ENCODE measurements at places on chromosomes 2 and 18.

- no peak for DNase-seq
Measured at GRCh38 chr2:147181351-147182029, 663.3 kb upstream of the ACVR2A start.

GRCh38 chr2:167480232-167480985 is 592.1 kb downstream of the XIRP2 start:
- DNase-seq, result no peak

GRCh38 chr2:41720331-41721251 is 327.2 kb upstream of the PKDCC start:
- DNase-seq, result no peak

DNA sequence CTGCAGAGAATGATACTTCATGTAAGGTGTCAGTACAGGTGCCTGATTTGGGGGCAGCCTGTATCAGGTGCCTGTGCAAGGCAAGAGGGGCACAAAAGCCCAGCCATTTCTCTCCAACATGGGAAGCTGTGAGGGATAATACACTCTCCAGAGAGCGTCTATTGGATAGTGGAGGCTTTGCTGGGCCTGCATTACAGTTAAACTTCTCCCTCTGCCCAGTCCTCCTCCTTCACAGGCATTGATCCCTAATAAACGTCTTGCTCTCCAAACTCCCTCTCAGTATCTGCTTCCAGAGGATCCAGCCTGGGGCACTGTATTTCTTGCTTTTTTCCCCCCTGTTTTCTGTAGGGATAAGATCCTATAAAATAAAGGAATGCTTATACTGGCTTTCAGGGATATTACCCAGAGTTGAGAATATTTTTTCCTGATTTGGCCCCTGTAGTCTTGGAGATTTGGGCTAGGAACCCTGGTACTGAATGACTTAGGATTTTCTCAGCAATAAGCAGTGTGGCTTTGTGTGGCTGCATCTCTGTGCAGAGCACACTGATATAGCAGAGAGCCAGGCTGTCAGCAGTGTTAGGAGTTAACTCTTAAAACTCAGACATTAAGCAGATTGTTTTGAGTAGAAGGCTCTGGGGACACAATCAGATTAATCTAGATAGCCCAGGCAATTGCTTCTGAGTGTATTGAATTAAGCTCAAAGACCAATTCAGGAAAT is 330.6 kb downstream of the CYRIA start:
- no peak for DNase-seq

DNA sequence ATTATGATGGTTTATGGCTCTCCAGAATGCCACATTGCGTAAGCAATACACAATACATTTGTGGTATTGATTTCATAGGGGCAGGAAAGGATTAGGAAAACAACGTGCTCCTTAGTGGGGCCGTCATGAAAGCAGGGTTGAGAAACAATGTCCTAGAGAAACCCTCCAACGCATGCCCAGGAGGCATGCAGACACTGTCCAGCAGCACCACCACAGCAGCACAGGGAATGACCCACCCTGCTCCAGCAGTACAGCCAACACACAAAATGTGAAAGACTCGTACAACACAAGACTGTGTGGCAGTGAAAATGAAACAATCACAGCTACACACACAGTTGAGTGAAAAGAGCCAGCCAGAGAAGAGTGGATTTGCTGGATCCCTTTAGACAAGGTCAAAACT is 66.3 kb downstream of the FAM168B start:
- DNase-seq, result no peak

DNA sequence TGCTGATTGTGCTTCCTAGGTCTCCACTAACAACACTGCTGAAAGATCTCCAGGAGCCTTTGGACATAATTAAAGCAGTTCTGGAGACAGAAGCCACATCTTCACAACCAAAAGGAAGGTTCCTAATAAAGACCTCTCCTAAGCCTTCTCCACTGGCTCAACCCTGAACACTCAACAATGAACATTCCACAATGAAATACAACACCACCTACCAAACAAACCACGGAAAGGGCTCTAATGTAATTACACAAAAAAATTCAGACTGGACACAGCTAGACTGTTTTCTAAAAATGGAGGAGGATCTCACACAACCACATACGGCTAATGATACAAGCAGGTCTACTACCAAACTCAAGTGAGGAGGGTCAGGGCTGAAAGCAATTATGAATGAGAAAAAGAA is 43.6 kb downstream of the NOL10 start:
- DNase-seq, result no peak

DNA sequence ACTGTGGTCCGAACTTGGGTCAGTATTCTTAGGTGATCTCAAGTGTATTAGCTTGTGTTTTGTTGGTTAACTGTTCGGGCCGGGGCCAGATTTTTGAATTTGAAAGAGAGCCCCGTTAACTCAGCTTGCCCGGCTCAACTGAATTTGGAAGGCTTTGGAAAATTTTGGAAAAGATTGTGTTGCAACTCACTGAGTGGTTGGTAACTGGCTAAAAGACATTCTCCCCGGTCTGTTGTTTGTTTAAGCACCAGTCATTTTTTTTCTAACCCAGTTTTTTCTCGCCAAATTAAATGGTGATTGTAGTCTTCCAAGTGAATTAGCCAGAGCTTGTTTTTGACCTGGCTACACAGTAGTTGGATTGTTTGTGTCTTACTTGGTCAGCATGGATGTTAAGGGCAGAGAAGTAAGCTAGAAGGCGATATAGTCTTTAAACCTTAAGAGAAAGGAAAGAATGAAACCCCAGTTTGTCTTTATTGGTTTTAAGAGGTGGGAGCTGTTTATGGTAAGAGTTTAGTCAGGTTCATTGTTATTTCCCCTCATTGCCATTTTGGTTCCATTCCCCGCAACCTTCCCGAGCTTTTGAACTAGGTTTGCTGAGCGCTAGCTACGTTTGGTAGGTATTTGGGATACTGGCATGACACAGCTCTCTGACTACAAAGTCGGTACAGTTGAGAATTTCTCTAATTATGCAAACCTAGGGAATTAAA is 2.4 kb downstream of the MAP4K4 start:
- no peak for DNase-seq

DNA sequence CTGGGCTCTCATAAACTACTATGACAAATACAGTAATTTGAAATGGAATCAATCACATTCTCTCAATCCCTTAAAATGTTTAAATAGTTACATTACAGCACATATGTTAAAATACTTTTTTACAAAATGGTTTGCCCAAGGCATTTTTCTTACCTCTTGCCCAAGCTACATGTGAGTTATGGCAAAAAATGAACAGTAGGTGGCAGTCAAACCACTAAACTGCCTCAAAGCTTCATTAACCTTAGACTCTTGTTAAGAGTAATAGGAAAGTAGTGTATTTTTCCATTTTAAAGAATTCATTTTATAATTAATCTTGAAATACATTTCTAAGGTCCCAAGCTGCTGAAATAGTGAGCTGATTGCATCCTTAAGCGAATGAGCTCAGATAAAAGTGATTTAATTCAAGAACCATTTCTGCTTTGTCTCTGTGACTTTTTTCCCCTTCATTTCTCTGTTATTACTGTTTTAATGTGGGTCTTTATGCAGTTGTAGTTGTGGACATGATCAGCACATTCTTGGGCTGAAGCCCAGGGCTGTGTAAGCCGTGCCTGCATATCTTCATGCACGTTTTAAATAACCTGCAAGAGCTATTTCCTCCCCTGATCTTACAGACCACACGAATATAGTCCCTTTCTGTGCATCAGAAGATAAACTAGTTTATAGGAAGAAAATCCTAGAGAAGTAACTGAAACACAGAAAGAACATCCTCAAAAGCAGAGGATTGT is 311.8 kb downstream of the LNPK start:
- peak; percentile 18 for DNase-seq

DNA sequence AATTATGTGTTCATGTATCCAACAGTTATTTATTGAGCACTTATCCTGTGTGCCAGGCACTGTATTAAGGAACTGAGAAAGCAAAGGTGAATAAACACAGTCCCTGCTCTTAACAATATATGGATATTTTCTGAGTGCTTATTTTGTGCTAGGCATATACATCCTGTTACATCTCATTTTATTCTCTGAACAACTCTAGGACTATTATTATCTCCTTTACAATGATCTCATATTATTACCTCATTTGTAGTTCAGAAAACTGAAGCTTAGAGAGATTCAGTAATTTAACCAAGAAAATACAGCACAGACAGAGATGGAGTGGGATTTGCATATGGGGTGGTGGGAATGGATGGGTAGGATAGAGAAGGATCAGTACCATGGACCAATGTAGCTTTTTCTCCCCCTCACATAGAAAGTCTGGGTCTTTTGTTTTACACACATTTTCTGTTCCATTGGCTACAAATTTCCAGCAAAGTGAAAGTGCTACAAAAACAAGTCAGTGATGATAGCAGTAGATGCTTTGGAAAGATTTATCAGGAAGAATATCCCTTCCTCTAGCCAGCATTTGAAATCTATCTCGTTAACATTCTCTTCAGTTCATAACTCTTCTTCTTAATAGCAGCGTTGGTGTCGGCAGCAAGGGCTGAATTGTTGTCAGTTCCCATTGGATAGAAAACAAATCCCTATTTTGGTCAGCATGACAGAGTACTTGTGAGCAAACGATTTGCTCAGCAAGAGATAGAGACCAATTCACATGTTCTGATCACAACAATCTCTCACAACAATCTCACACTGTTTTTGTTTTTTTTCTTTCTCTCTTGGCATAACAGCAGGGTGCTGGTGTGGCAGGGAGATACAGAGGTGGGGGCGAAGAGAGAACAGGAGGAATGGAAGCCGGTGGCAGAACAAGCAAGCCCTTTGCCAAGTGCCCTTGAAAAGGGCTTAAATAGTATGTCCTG is 102.2 kb upstream of the KCTD1 start:
- DNase-seq, result no peak

- DNase-seq, result no peak
Measured at GRCh38 chr2:47534179-47534919, 131.4 kb downstream of the MSH2 start.

DNA sequence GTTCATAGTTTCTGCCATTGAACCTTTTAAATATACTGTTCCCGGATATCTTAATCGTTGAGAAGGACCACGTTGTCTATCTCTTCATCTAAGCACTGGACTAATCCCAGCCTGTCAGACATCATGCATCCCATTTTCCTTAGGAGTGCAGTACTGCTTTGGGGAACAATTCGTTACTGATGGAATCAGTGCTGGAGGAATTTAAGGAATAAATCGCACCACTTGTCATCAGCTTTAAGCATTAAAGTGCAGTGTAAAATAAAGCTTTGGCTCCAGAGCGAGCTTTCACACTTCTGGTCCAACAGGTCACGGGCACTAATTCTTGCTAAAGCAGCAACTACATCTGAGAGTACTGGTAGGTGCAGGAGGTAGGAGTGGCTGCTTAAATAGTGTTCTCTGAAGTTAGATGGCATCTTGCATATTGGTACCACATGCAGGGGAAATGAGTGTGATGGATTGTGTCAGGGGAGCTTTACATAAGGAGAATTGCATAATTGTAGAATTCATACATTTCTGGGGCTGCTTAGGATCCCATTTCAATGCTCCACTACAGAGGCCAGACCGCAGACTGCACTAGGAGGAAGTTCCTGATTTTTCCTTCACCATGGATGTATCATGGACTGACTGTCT is 105.7 kb upstream of the RASGRP3 start:
- no peak for DNase-seq

DNA sequence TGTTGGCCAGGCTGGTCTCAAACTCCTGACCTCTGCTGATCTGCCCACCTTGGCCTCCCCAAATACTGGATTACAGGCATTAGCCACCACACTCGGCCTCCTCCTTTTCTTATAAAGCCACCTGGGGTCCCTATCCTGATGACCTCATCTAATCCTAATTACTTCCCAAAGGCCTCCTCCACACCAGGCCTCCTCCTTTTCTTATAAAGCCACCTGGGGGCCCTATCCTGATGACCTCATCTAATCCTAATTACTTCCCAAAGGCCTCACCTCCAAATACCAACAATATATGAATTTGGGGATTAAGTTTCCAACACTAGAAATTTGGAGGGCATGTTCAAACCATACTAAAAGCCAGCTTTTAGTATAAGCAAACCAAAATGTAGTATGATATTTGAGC is 9.7 kb upstream of the RMC1 start:
- no peak for DNase-seq

DNA sequence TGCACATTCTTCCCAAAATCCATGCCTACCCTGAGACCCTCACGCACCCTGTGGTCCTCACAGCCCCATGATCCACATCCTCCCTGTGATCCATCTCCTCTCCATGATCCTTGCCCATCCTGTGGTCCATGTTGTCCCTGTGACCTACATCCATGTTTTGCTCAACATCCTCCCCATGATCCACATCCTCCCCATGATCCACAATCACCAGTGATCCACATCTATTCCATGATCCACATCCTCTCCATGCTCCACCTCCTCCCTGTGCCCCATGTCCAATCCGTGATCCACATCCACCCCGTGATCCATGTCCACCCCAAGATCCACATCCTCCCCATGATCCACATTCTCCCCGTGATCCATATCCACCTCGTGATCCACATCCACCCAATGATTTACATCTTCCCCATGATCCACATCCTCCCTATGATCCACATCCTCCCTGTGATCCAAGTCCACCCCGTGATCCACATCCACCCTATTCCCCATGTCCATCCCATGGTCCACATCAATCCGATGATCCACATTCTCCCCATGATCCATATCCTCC is 281.2 kb downstream of the MYCN start:
- DNase-seq, result no peak

- DNase-seq, result no peak
Measured at GRCh38 chr2:39805936-39806608, 27.0 kb upstream of the THUMPD2 start.

DNA sequence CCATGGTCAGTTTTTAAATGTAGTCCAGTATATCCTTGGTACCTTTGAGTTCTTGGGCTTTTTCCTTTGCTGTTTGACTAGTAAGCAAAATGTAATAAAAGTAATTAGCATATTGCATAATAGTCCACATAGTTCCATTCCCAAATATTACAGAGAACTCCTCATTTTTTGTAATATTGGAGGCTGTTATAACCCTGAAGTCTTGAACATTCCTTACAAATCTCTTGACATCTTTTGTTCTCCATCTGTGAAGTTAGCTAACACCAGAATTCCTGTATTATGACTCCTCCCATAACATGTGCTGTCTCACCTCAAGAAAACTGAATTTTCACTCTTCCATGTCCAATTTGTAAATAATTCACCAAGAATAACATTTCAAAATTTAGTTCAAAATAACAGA is 17.1 kb downstream of the CREB1 start:
- no peak for DNase-seq

GRCh38 chr2:117828870-117829269 is 14.4 kb downstream of the DDX18 start:
- DNase-seq, result no peak

GRCh38 chr2:23134726-23135125 is 250.3 kb upstream of the KLHL29 start:
- no peak for DNase-seq

GRCh38 chr2:2827046-2827636 is 496.1 kb upstream of the MYT1L start:
- DNase-seq, result no peak

- DNase-seq, result no peak
Measured at GRCh38 chr18:50649821-50650220, 89.9 kb downstream of the MAPK4 start.

- no peak for DNase-seq
Measured at GRCh38 chr18:48404716-48405507, 4.3 kb downstream of the ZBTB7C start.

GRCh38 chr2:224334726-224335125 is 67.2 kb downstream of the FAM124B start:
- no peak for DNase-seq

- no peak for DNase-seq
Measured at GRCh38 chr2:240467659-240468302, 32.3 kb downstream of the GPC1 start.

Measured in stimulated activated naive CD4-positive, alpha-beta T cell (primary cell).